ENCODE measurements at places on chromosomes 16 and 17.
A peak's percentile ranks its signal among the peaks of the same experiment; 100 is the strongest.

GRCh38 chr16:64392456-64392855 lies 729.4 kb downstream of the CDH11 start:
- no peak for DNase-seq

DNA sequence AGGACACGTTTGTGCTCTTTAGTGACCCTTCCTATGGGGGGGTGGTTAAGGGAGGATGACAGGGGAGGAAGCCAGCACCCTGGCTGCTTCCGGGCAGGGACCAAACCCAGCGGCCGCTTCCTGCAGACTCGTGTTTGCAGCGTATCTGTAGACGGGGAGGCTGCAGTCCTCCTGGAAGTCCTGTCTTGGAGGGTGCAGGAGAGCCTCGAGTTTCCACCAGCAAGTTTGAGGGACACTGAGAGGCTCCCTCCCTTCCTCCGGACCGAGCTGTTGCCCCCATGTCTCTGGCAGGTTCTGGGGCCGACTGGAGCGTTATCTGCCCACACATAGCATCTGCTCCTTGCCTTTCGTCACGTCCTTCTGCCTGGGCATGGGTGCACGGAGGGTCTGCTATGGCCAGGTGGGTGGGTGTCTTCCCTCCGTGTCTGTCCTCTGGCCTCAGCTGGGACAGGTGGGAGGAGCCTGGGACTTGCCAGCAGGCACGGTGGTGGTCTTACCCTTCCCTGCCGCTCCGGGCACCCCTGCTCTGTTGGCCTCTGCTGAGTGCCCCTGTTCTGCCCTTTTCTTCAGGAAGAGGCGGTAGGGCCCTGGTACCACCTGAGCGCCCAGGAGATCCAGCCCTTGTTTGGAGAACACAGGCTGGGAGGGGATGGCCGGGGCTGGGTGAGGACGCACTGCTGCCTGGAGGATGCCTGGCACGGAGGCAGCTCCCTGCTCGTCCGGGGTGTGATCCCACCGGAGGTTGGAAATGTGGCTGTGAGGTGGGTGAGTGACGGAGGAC lies 8.8 kb downstream of the ENGASE start:
- no peak for DNase-seq

- DNase-seq = no peak
Measured at GRCh38 chr16:81174644-81175324, 63.7 kb upstream of the BCO1 start.

- DNase-seq = no peak
Measured at GRCh38 chr16:1355591-1355990, 3.9 kb downstream of the GNPTG start.

- no peak for DNase-seq
Measured at GRCh38 chr16:87562201-87562600, 40.1 kb upstream of the JPH3 start.

- no peak for DNase-seq
Measured at GRCh38 chr16:67034487-67034886, 5.5 kb downstream of the CBFB start.

DNA sequence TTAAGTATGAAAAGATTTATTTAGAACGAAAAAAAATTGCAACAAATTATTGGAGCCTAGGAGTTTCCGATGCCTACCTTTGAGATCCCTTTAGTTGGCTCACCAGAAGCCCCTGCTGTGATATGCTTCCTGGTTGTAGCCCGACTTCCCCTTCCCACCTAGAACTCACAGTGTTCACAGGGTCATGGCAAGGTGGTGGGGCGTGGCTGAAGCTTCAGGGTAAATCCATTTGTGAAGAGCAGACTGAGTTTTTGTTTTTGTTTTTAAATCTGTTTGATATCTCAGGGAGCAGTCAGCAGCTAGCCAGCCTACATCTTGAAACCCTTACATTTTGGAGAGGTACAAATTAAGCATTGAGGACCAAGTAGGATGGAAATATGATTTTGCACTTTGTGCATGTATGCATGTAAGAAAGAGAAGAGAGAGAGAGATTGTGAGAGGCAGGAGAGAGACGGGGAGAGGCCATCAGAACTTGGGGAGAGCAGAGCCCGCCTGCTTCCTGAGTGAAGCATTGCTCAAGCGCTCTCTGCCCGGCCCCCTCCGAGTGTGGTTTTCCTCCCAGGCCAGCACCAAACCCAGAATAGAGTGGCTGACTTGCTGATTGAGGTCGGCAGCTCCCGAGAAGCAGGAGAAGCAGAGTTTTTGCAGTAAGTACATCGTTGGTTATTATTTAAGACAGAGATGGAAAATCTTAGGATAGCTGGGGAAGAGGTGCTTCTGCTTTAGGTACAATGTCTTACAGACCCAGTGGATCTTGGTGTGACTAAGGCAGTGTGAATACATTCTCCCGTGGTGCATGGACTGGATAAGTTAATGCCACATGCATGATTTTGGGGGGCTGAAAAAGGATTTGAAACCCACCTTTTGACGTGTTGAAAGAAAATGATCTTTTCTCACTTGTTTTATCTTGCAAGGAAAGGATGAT lies 64.2 kb downstream of the SPECC1 start:
- peak; percentile 70 for DNase-seq

DNA sequence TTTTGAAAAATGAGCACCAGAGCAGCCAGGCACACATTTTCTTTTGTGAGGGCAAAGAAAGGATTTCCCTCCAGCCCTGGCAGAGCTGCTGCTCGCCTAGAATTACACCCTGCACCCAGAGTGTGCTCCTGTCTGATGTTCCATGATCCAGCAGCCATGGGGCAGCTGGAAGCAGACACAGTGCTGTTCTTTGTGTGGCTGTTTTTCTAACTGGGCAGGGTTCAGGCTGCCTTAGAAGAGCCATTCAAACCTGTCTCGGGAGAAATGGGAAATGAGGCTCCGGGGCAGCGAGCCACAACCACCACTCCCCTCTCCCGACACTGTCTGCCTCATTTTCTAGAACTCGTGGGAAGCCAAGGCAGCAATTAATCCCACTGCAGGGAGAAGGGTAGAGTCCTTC lies 28.9 kb downstream of the LITAF start:
- DNase-seq = no peak

GRCh38 chr17:39835038-39835786 lies 28.9 kb downstream of the IKZF3 start:
- DNase-seq = no peak

- DNase-seq = no peak
Measured at GRCh38 chr16:2856061-2856670, 1.8 kb downstream of the PRSS22 start.

- no peak for DNase-seq
Measured at GRCh38 chr17:55454906-55455474, 33.4 kb upstream of the MMD start.

DNA sequence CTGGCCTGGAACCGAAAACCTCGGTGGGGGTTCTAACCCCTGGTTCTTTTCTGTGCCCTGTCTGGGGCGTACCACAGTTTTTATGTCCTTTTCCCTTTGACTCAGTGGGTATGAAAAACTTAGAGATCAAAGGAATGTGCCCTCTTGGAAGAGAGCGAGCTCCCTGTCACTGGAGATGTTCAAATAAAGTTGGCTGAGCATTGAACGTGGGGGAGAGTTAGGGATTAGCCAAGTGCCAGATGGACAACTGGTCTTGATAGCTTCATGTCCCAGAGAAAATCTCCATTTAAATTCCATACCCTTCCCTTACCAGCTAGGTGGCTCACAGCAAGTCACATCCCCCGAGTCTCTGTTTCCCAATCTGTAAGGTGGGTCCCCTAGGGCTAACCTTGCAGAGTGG lies 9.5 kb downstream of the ADGRG1 start:
- no peak for DNase-seq

DNA sequence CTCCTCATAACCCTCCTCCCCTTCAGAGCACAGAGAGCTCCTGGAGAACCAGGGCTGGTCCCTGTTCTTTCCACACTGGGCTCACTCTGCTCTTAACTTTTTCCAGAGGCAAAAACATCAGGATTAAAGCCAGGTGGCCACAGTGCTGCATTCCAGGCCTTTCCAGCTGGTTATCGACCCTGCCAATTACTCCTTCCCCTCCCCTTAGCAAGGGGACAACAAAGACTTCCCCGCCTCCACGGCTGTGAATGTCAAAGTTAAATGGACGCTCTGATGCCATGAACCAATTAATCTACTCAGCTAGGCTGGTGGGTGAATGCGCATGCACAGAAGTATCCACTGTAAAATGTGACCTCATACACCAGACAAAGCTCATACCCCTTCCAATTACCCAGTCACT lies 23.1 kb downstream of the ACLY start:
- DNase-seq = no peak

DNA sequence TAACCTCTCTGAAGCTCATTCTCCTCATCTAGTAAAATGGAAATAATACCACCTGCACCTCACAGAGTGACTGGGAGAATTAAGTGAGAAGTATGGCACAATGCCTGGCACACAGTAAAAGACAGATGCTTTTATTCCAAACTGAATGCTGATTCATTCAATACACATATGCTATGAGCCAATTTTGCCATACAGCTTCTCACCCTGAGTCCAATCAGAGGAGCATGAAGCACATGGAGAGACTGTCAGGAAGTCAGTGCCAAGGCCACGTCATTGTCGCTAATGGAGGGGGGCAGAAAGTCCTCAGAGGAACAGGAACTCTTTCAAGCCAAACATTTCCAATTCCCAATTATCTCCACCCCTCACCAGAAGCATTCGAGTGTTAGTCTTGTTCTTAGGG lies 11.6 kb downstream of the MKS1 start:
- no peak for DNase-seq

DNA sequence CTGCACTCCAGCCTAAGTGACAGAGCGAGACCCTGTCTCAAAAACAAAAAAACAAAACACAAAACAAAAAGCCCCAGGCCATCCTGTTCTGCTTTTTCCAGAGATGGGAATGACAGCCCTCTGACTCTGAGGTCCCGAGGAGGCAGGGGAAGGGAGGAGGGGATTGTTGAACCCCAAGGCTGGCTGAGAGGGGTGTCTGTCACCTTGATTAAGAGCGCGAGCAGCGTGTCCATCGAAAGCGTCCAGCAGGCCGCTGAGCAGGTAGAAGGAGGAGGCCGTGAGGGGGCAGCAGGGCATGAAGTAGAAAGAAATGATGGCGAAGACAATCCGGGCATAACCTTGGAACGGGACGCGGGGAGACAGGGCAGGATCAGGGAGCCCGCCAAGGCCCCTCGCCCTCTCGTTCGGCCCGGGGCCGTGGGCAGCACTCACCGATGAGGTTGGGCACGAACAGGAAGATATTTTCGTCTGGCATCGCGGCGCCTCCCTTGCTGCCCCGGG lies 593 bp downstream of the CDIPT start:
- DNase-seq = no peak

GRCh38 chr16:48497129-48497528 lies 111.9 kb upstream of the SIAH1 start:
- no peak for DNase-seq

GRCh38 chr16:57868913-57869520 lies 66.7 kb upstream of the KIFC3 start:
- DNase-seq = no peak

GRCh38 chr16:83215406-83216001 lies 588.7 kb downstream of the CDH13 start:
- peak; percentile 60 for DNase-seq

DNA sequence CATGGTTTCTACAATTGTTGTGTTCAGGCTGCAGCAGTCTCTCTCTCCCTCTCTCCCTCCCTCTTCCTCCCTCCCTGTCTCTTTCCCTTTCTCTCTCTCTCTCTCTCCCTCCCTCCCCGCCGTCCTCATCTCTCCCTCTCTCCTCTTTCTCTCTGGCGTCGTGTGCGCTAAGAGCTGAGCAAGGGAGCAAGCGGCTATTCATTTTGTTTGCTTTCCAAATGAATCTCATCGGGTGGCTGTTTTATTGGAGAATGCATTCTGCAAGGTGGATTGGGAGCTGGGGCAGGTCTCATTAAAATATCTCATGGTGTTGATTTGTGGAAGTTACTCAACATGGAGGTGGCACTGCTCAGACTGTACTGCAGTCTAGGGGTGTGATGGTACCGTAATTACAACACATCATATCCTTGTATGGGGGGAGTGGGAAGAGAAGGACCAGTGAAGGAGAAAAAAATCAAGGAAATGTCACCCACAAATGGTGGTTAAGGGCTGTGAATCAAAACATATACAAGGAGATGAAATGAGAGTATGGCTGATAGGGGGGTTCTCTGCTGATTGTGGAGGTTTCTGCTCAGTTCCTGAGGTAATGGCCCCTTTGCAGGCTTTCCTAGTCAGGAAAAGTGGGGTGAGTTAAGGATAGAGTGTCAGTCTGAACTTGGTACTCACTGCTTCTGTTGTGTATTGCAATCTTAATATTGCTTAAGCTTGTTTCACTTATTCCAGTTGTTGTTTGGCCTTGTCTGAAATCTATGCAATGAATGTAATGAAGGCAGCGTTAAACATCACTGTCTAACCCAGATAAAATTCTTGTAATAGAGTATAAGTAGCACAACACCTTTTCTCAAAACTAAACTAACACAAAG lies 2.7 kb downstream of the MSL1 start:
- no peak for DNase-seq

DNA sequence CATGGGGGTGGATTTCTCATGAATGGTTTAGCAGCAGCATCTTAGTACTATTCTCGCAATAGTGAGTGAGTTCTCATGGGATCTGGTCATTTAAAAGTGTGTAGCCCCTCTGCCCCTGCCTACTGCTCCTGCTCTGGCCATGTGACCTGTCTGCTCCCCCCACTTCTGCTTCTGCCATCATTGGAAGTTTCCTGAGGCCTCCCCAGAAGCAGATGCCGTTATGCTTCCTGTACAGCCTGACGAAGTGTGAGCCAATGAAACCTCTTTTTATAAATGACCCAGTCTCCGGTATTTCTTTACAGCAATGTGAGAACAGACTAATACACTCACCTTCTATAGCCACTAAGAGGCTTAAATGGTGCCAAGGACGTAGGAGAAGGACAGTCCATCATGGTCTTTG lies 51.5 kb downstream of the NOL11 start:
- peak; percentile 65 for DNase-seq

- DNase-seq = peak; percentile 22
Measured at GRCh38 chr17:7838090-7839075, 4.4 kb downstream of the KDM6B start.

- DNase-seq = no peak
Measured at GRCh38 chr16:7372095-7372494, 39.5 kb downstream of the RBFOX1 start.

DNA sequence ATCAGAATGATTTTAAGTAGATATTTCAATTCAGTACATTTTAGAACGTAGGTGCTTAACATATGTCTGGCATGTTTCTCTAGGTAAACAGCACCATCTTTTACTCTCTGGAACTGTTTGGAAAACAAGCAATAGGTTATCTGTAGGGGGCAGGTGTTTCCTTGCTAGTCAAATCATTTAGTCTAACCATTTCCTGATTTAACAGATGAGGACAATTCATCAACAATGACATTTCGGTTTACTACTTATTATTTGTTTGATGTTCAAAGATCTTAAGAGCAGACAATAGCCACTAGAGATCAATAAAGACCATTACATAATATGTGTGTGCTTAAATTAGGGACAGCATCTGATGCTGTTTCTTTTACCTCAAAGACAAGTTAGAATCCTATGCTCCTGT lies 173.1 kb downstream of the CEP112 start:
- no peak for DNase-seq
